ENCODE measurements at places on chromosomes 1 and 21.

GRCh38 chr21:26759731-26760130 lies 85.5 kb downstream of the ADAMTS1 start:
- no peak for DNase-seq

DNA sequence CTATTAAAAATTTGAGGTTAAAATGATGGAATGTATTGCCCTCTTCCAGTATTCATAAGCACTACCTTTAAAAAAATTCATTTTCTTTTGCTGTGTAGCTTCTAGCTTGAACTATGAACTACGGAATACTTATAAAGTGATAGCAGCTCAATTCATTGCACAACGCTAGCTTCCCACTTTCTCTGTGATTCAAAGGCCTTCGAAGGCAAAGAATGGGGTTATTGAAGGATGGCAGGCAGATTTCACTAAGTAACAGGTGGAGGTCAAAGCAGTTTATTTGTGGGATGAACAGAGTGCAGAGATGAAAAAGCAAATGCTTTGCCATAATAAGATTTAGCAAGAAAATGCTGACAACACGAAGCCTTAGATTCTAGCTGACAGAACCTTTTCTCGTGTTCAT lies 290.6 kb downstream of the NFIA start:
- DNase-seq, result no peak

DNA sequence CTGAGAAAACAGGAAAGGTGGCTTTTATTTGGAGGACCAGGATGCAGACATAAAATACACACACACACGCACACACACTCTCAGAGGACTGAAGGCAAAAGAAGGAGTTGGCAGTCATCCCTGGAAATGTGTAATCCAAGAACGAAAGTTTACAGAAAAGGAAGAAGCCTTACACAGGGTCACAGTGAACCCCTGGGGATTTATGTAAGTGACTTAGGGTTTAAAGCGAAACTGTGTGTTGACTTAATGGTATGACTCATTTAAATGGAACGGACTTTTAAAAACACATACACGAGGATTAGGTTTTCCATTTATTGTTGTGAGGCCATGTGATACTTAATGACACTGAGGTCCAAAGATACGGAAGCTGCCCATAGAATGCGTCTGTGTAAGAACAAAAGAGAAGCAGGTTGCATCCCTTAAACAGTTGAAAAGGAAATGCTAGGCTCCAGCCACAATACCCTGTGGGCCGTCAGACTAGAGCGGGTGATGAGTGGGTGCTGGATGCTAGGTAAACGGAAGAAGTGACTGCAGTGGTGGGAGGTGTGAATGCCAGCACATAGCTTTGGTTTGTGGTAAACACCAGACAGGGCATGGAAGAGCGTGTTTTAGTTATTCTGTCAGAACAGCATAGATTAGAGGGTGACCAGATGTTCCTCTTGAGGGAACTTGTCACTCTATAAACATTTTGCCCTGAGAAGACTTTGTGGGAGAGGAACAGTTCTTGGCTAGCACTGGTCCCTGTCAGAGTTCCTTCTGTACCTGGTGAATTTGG lies 21.6 kb upstream of the BCL10 start:
- no peak for DNase-seq

- DNase-seq, result no peak
Measured at GRCh38 chr21:34923202-34923601, 125.9 kb downstream of the RUNX1 start.

- DNase-seq, result no peak
Measured at GRCh38 chr1:198108636-198109370, 48.0 kb upstream of the NEK7 start.

Data from pancreas (tissue), 10 donors.